Mucosa of gallbladder (tissue), 1 donor: ENCODE measurements at places on chromosomes 5 and 9. TPM values are rescaled to one million over a fixed set of nuclear protein-coding genes. Genes with fewer than 3 reads are reported as not detected.

GRCh38 chr5:124923131-124923530, 176.7 kb upstream of the ZNF608 start:
- peak; percentile 53 for DNase-seq

The FBXL7 gene
- 12.1 TPM for total RNA-seq

DNA sequence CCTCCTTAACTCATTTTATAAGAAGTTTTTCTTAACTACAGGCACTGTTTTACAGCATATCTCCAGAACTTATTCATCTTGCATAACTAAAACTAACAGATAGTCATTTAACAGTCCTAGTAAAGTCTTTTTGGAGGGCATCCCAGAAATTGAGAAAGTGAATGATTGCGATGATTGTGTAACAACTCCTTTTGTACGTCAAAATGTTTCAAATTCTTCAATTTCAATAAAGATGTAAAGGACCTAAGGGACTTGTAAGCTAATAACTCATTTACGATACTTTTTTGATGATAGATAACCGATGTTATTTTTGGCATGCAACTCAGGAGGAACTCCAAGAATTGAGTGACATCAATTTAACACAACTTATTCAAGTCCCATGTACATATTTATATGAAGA, 42.7 kb downstream of the SVEP1 start:
- DNase-seq = no peak

- DNase-seq = no peak
Observed at GRCh38 chr9:95005278-95006143, 279.0 kb downstream of the AOPEP start.

The UBE2QL1 gene
- total RNA-seq = 1.6 TPM

The SUSD3 gene
- 5.0 TPM for total RNA-seq

DNA sequence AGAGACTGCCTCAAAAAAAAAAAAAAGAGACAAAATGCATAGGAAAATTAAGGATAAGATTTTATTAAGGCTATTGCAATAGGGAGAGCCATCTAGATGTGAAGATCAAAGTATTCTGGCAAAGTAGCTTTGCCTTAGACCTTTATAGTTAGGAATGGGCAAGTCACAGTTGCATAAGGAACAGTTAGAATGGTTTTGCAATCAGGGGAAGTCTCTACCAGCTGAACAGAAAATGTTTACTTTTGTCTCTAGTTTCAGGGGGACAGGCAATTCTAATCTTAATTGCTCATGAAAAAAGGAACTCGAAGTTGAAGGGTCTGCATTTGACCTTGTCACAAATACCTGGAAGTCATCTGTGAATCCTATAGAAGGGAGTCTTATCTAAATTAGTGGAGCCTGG, 13.1 kb upstream of the ATP6V1G1 start:
- no peak for DNase-seq

DNA sequence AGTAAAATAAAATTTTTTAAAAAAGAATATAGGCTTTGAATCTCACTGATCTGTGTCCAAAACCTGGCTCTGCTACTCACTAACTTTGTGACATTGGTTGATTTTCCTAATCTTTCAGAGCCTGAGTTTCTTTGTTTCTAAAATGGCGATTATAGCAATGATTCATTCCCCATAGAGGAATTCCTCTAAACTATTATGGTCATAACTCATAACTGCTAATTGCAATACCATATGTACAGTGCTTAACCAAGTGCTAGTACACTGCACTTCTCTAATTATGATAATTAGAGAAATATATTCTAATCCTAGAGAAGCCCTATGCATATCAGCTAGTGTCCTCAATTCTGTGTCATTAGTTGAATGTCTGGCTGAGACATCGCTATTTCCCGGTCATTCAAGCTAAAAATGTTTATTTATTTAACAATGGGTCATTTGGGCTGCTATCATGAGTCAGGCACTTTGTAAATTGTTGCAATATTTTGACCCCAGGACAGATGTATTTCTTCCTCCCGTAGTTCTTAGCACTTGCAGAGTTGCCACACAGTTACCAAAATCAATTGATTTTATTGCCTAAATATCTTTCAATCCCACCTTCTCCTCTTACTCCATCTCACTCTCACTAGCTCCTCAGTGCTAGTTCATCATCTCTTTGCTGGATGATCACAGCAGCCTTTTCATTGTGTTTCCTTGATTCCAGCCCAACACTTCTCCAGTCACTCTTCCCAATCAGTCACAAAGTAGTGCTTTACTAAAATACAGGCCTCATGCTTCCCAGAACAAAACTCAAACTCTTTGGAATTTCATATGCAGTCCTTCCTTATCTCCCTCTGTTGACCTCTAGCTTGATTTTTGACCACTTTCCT, 200.9 kb upstream of the PAPPA start:
- DNase-seq = no peak

The PIP5KL1 gene
- total RNA-seq = 4.9 TPM

The GMCL2 gene
- total RNA-seq = not detected

The TUT7 gene
- 25.1 TPM for total RNA-seq

The EXOC3 gene
- total RNA-seq = 71.6 TPM

- peak; percentile 57 for DNase-seq
Observed at GRCh38 chr5:154190595-154191304, at the start of gene GALNT10. GALNT10 (plus strand) TSS chr5:154190733; CDS start chr5:154190867, 134 bp downstream.

DNA sequence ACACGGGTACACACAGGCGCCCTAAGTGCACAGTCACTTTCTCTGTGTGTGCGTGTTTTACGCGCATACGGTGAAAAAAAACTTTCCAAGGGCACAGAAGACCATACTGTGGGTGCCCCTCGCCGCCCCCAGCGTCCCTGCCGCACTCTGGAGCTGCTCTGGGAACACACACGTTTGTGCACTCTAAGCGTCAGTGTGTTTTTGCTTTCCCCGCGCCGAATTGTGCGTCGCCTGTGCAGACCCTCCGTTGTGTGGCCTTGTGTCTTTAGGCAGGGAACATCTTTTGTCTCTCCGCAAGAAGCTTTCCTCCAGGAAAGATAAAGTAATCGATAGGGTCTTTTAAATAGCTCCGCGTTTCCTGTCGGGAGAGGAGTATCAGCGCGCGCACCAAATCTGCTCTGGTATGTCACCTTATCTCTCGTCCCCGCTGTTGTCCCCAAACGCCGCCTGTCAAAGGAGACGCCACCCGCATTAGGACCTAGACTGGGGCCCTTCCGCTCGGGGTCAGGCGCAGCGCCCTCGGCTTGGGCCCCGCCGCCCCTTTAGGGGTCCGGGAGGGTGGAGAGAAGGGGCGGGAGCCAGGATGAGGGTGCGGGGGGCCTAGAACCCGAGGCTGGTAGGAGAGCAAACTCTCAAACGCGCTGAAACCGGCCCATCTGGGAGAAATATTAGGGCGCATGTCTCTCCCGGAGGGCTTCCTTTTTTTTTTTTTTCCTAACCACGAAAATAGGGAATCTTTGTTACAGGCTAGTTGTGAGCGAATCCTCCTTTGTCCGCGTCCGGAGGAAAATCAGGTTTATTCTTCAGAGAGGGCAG, 10.5 kb upstream of the NKX2-5 start:
- DNase-seq = no peak

- DNase-seq = peak; percentile 8
Observed at GRCh38 chr9:98570663-98571440, 137.9 kb downstream of the GABBR2 start.

GRCh38 chr9:97703437-97704344, 6.6 kb upstream of the XPA start:
- DNase-seq = peak; percentile 31

- peak; percentile 23 for DNase-seq
Observed at GRCh38 chr9:125747765-125748445, 732 bp downstream of the PBX3 start.

GRCh38 chr5:93322974-93323860, 257.8 kb downstream of the NR2F1-AS1 start:
- no peak for DNase-seq

The SH3RF2 gene
- total RNA-seq = 106 TPM

The CD72 gene
- total RNA-seq = 2.4 TPM

DNA sequence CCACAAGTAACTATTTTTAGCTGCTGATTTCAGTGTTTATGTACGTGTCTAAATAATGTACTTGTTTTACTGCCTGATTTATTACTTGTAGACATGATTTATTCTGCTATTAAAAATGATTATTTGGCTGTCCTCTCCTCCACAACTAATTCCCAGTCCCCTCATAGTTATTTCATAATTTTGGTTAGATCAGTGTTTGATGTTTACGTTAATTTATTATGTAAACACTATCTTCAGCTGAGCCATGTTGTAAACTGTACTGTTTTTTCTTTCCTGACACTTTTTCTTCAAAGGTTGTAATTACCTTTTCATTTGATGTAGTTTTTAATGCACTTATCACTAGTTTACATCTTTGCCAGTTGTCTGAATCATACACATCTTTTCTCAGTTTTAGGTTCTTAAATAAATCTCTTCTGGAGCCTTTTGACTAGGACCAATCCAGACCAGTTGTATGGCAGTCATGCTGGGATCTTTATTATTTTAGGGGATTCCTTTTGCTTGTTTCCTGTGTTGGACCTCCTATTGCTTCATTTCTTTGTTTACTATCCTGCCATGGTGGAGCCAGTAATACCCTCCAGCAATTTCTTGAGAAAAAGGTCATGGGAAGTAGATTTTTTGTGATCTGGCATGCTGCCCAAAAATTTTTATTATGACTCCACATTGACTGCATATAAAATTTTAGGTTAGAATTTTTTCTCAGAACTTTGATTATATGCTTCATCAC, 16.1 kb downstream of the AP3S1 start:
- no peak for DNase-seq

The CCDC171 gene
- 4.0 TPM for total RNA-seq

The FRMD3 gene
- total RNA-seq = 3.6 TPM

GRCh38 chr5:178367736-178368120, 135.1 kb upstream of the PHYKPL start:
- no peak for DNase-seq

DNA sequence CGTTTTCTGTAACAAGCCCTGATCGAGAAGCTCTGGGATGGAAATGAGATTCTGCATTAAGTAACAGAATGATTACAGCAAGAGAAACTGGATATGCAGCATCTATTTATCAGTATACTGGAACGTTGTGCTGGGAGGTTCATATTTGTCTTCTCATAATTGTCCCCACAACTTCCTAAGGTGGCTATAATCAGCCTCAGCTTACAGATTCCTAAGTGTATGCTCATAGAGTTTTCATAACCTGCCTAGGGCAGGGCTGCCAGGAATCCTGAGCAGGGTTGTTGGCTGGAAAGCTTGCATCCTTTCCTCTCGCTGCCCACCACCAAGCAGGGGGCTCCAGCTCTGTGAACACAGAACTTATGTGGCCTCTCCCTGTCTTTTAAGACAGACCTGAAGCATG, 70.2 kb downstream of the FNBP1 start:
- DNase-seq = no peak

The CCDC192 gene
- total RNA-seq = not detected

The GLRA1 gene
- not detected for total RNA-seq

- no peak for DNase-seq
Observed at GRCh38 chr9:114694146-114694545, 12.2 kb upstream of the TEX48 start.

- peak; percentile 53 for DNase-seq
Observed at GRCh38 chr5:72268753-72269410, 51.2 kb downstream of the MRPS27 start.

The PROP1 gene
- total RNA-seq = not detected

GRCh38 chr5:173634465-173634983, 18.1 kb upstream of the BOD1 start:
- DNase-seq = no peak

The PCDHGA12 gene
- 10.2 TPM for total RNA-seq

The GRXCR2 gene
- not detected for total RNA-seq

- no peak for DNase-seq
Observed at GRCh38 chr5:98179791-98180755, 593.4 kb upstream of the RGMB start.

DNA sequence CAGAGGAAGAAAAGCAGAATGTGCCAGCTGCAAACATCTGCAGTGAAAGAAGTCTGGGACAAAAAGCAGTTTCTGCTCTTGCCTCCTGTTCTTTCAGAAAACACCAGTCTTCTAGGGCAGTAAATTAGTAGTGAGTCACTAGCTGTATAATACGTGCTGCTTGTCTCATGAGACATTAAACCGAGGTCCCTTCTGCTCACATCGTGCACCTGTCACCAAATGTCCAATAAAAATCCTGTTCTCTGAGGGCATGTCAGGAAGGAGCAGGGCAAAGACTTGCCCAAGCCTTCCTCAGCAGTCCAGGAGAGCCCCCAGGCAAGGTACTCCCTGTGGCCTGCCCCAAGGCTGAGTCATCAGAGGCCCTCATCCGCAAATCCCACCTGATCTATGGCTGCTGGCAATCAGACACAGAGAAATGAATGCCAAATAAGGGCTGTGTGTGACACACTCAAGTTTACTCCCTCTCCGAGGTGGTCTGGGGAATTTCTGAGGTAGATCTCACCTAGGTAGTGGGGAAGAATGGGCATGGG, 255.3 kb upstream of the SMARCA2 start:
- no peak for DNase-seq

DNA sequence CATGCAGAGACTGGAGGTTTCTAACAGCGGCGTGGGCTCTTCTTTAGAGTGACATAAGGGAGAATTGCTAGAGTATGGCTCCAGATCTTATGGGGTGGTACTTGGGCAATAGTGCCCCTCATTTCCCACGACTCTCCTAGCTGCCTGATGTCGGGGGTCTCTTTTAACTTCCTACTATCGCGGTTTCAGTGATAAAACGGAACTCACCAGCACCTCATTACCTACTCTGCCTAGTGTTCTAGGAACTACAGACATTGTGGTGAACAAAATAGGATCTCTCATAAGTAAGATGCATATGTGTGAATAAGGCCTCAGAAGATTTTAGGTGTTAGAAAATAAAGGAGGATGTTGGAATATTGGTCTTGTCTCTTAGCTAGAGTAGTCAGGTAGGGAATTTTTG, 1.1 kb downstream of the ICE1 start:
- DNase-seq = no peak

DNA sequence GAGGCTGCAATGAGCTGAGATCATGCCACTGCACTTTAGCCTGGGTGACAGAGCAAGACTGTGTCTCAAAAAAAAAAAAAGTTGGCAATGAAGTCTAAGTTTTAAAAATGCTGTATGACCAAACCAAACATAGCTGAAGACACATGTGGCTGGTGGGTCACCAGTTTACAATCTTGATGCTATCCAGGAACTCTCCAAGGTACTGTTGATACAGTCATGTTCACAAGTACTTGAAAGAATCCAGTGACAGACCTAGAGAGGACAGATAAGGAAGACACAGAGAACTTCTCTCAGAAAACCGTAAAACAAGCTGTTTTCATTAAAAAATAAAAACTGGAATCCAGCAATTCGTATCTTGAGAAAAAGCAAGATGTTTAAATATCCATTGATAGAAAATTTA, 95.7 kb downstream of the ACTBL2 start:
- DNase-seq = no peak

The SAPCD2 gene
- 2.4 TPM for total RNA-seq

- DNase-seq = no peak
Observed at GRCh38 chr9:107890921-107891465, 401.4 kb upstream of the KLF4 start.

The AGPAT2 gene
- total RNA-seq = 81.7 TPM

The IFNA21 gene
- not detected for total RNA-seq

The KLF9 gene
- 40.9 TPM for total RNA-seq

DNA sequence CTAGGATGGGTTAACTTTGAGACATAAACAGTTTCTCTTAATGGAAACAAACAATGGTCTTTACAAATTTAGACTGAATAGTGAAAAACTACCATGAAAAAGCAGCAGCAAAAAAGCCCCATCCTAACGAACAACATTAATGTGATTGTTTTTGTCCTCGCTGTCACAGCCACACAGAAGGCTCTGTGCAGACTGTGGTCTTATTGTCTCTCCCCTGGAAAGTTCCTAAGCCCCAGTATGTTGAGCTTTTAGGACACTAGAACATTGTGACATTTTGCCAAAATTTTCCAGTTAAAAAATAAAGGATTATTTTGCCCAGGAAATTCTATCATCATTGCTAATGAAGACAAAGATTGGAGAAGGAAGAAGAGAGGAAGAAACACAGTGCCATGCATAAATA, 12.6 kb upstream of the SOWAHA start:
- no peak for DNase-seq
